ENCODE measurements at places on chromosomes 11 and 22.

DNA sequence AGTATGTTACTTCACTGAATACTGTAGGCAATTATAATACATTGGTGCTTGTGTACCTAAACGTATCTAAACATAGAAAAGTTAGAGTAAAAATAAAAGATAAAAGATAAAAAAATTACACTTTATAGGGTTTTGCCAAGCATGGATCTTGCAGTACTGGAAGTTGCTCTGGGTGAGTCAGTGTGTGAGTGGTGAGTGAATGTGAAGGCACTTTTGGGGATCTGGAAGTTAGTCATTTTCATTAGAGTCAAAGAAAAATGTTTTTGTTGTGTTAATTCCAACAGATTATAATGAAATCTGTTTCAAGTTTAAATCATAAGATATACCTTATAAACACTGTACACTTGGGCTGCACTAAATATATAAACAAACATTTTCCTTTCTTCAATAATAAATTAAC is 3.3 kb downstream of the SLC22A25 start:
- DNase-seq = no peak

DNA sequence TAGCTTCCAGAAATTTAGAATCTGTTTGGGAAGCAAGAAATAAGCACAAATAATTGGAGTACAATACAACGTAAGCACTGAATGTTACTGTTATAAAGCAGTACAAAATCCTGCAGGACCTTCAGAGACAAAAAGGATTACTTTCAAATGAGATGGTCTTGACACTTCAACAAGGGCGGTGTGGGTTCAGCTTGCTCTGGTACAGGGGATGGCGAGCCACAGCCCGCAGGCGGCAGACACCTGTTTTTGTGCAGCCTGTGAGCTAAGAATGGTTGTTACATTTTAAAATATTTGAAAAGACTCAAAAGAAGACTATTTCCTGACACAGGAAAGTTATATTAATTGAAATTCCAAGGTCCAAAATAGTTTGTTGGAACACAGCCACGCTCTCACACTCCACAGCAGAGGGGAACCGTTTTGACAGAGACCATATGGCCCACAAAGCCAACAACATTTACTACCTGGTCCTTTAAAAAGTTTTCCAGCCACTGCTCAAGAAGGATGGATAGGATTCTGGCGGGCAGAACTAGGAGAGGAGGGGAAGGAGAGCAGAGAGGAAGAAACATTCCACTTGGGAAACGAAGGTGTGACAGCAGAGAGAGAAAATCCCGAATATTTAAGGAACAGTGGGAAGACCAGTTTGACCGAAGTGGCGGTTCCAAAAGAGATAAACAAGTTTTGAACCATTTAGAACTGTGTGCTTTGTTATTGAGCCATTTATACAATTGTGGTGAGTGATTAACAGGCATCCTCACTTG is 6.3 kb downstream of the PRDM10 start:
- DNase-seq = peak; percentile 2

DNA sequence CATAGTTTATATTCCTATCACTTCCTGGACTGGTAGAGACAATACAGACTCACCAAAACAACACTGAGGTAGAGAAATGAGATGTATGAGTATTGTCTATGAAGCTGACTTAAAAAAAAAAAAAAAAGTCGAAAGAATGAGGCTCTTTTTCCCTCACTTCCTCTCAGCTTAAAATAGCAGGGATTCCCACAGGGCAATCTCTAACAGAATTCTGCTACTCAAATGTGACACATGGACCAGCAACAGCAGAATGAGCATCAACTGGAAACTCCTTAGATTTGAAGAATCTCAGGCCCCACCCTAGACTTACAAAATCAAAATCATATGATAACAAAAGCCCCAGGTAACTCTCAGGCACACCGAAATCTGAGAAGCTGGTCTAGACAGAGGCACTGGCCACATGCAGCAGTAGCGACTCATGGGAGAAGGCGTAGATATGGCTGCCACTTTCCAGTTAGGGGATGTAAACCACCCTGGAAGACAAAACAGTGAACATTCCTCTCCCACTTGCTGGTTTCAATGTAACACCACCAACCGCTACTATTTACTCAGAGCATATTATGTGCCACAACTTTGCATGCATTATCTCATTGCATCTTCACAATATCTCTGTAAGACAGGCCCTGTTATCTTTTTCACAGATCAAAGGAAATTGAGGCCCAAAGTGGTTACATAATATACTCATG is 128.0 kb downstream of the RBFOX2 start:
- peak; percentile 83 for DNase-seq

DNA sequence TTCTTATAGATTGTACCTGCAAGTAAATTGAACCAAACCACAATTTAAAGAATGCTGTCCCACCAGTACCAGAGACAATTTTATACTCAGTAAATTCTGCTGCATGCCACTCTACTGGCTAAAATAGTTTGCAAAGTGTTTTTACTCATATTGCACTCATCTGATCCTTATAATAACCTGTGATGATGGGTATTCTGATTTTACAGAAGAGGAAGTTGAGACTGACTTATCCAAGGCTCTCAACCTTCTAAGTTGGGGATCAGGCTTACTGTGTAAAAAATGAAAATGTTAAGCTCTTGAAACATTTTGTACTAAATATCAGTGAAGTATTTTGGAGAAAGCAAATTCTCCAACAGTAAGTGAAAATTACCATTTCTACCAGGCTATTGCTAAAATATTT is 37.9 kb downstream of the RNF169 start:
- DNase-seq = no peak

DNA sequence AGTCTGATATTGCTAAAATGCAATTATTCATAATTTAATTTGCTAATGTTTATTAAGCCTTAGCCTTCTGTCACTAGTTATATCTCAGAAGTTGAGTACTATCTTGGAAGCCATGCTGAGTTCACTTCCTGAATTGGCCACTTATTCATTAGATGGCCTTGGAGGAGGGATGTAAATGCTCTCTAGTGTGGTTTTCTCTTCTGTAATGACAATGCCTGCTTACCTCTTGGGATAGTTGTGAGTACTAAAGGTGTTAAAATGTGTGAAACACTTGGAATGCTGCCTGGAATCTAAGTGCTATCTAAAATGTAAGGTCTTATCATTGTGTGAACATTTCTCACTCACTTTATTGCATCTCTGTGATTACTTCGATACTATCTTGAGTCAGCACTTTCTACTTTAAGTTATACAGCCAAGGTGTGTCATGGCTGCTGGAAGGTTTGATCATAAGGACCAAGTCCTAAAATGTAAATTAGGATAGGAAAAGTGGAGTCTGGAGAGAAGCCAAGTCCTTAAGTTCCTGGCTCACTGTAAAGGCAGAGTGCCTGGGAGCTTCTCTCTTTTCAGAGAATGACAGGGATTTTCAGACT is 12.4 kb downstream of the GLYATL2 start:
- DNase-seq = peak; percentile 73

- DNase-seq = no peak
These were observed 293.2 kb downstream of the SWAP70 start for GRCh38 chr11:9957072-9957471.

DNA sequence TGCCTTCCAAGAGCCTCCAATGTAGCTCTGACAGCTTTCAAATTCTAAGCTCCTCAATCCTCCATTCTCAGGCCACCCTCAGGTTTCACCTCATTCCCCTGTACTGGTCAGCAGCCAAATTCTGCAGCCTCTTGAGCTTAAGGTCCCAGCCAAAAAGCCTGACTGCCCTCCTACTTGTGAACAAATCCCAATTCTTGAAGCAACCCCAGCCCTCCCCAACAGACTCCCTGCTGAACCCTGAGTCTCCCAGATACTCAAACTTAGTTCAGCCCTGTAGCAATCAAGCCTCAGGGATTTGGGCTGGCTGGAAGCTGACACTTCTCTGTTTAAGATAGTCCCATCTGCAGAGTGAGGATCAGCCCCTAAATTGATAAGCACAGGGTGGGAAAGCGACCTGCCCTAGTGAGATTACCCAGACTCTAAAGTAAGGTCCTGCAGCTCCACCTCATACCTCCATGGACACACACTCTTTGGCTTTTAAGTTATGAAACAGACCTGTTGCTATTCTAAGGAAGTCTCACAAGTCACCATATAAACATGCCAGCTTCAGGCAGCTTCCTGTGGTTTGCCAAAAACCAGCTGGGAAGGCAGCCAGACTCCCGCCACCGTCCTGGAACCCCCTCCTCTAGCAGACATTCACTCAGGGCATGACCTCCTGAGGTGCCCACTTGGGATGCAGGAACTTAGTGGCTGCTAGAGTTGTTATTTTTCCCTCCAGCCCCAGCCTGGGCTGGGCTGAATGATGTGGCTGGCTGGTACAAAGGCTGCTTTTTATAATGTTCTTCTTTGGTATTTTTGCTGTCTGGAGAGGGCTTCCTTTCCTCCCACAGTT is 82.5 kb upstream of the PICALM start:
- peak; percentile 59 for DNase-seq

DNA sequence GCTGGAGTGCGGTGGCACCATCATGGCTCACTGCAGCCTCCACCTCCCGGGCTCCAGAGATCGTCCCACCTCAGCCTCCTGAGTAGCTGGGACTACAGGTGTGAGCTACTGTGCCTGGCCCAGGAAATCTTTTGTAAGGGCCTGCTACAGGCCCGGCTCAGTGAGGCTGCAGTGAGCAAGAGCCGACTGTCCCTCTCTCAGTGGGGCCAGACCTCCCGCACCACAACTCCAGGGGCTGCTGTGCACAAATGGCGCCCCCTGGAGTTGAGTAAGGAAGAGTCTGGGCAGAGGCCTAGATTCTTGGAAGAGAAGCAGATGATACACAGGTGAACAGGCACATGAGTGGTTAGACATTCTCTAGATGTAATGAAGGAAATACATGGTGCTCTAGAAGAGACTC is 7.0 kb downstream of the SERHL2 start:
- no peak for DNase-seq

DNA sequence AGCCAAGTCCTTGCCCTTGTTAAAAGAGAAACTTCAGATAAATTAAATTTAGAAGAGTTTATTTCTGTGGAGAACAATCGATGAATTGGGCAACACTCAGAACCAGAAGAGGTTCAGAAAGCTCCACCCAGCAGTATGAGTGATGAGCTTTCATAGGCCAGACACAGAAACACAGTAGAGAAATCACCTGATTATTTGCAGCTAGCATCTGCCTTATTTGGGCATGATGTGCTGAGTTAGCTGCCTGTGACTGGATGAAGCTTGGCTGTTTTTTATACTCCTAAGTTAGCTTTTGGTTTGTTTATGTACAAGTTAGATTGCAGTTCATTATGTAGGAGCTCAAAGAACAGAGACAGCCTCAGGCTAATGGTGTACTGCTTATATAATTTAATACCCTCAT is 269.5 kb upstream of the SESN3 start:
- DNase-seq = no peak

DNA sequence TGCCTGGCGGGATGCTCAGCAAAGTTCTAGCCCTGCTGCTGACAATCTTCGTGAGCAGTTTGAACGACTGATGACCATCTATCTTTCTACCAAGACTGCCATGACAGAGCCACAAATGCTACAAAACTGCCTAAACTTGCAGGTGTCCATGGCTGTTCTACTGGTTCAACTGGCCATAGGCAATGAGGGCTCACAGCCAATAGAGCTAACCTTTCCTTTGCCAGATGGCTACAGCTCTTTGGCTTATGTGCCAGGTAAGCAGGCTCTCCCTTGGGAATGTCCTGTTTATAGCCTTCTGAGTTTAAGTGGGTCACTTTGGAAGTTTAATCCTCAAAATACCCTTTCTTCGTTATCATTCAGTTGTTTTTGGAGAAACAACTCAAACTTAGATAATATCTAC is 20.1 kb downstream of the UBE4A start:
- no peak for DNase-seq

GRCh38 chr11:86524620-86525352 is 147.6 kb downstream of the ME3 start:
- peak; percentile 84 for DNase-seq

DNA sequence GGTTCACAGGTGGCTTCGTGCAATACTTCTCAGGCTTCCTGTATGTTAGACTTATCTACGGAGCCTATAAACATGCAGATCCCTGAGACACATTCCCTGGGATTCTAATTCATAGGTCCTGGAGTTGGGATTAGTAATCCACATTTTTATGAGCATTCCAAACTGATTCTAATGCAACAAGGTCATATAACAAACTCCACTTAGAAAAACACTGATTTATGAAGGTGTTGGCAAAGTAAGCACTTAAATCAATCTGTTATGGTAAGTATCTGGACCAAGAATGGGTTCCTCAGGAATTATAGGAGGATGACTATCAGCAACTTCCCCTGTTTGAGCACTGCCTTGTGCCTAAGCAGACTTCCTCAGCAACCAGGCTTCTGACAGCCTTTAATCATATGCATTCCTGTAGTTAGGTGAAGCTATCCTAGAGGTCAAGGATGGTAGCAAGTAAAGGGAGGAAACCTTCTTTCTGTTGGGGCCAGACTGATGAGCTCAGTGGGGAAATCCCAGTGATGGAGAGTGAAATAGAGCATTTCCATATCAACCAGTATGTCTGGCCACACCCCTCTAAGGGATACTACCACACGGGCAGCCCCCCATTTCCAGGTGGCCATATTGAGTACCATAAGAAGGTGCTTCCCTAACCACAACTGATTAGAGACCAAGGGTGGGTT is 89.6 kb downstream of the RASSF10 start:
- no peak for DNase-seq

GRCh38 chr11:117908109-117908895 is 20.9 kb downstream of the TMPRSS13 start:
- DNase-seq = no peak

DNA sequence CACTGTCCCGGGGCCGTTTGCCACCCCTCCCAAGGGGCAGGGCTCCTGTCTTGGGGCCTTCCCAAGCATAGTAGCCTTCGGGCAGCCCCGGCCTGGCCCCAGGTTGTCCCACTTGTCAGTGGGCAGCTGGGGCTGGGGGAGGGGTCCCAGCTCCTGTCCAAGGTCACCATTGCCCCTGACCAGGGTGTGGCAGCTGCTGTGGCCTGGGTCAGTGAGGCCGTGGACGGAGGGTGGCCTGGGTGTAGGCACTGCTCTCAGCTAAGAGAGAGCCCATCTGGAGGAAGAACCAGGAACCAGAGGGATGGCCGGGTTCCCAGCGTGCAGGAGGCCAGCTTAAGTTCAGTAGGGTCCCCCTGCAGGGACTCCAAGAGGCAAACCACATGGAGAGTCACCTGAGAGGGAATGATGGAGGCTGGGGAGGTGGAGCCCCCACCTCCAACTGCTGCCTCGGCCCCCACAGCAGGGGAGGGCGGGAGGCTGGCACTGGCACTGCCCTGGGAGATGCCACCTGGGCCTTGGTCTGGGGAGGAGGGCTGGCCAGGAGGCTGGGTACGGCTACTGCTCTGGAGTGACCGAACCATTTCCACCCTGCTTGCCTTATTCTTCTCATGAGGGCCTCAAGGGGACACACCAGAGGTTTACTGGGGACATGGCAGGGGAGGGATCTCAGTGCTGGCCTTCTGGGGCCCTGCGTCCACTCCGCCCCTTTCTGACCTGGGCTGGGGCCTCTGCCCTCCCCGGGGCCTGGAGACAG is 6.8 kb upstream of the CCDC188 start:
- no peak for DNase-seq
